ENCODE measurements at places on chromosomes 13 and 19. TPM values are rescaled to one million over a fixed set of nuclear protein-coding genes. Genes with fewer than 3 reads are reported as not detected.

The FSD1 gene
- not detected for total RNA-seq

- DNase-seq: no peak
Observed at GRCh38 chr19:33117501-33117900, 14.4 kb upstream of the WDR88 start.

DNA sequence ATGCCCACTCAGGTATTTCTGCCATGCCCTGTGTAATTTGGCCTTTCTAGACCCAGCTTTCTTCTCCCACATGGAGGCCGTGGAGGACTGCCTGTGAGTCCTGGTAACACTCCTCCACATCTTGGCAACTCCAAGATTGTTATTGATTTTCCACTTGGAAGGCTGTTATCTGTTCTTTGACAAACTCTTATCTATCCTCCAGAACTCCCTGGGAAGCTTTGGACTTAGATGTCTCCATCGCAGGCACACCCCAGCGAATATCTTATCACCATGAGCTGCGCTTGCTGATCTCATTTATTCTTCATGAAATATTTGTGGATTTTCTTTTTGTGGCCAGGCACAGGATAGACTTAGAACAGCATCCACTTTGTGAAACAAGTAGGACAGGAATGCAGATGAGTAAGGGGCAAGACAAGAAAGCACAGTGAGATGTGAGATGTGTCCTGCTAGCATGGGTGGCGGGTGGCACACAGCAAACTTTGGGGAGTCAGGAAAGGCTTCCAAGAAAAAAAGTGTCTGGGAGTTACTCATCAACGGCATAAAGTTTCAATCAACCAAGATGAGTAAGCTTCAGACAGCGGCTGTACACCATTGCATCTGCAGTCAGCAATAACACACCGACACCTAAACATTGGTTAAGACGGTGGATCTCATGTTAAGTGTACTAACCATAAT, 84.5 kb upstream of the IRS2 start:
- DNase-seq: no peak

DNA sequence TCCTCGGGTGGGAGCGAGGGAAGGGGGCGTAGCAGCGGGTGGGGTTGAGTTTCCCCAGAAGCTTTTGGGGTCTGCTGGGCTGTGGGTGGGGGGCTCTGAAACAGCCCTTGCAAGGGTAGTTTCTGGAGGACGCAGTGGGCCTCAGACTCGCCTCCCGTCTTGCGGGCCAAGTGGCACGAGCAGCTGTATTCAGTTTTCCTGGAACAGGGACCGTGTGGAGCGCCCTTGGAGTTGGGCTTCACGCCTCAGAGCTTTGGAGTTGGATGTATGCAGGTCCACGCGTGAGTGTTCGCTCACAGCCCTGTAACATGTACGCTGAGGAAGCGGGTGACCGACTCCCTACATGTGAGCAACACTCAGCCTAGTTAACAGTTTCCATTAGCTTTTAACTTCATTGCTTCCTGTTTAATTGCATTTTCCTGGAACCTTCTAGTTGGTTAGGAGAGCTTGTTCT, 603 bp downstream of the TM9SF2 start:
- DNase-seq: no peak

All from ureter (tissue), 1 donor.